ENCODE measurements at places on chromosomes 3 and 15. TPM values are rescaled to one million over a fixed set of nuclear protein-coding genes. Genes with fewer than 3 reads are reported as not detected.

- DNase-seq = no peak
- H3K27ac ChIP-seq = no peak overlapping the region
- no peak overlapping the region for H3K4me3 ChIP-seq
- H3K27me3 ChIP-seq = no peaks in the 10 kb centered on the region
- no peaks in the 10 kb centered on the region for H3K4me1 ChIP-seq
These were observed 1421.2 kb downstream of the SI start for GRCh38 chr3:163657088-163657487.

DNA sequence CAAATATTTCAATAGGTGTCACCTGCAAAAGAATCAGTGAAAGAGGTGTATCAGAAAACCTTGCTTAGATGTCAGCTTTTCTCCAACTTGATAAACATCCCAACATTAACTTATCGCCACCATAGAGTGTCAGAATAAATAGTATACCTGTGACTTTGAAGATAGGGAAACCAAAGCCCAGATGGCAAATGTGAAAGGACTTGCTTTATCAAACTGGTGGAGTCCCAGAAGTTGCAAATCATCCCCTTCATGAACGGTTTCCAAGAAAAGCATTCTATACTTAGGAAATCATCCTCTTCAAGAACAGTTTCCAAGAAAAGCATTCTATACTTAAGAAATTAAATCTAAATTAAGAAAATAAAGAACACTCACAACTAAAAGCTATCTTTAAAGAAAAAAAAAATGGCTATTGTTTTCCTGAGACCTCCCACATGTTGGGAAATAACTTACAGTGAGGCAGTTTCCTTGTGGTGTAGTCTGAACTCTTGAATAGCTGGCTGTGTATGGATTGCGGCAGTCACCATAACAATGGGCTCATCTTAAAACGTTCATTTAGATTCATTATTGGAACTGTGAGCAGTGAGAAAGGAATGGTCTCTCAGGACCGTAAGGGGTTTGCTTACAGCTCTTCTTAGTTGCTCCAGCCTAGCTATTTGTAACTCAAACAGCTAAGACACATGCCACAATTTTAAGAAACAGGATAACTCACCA is 56.5 kb downstream of the GHSR start:
- no peak for DNase-seq
- no peaks in the 10 kb centered on the region for H3K36me3 ChIP-seq
- H3K4me3 ChIP-seq = no peak overlapping the region
- H3K27me3 ChIP-seq = no peaks in the 10 kb centered on the region
- H3K4me1 ChIP-seq = no peaks in the 10 kb centered on the region

- H3K36me3 ChIP-seq = no peaks in the 10 kb centered on the region
- H3K4me1 ChIP-seq = no peaks in the 10 kb centered on the region
- DNase-seq = no peak
These were observed 33.8 kb upstream of the GREM1 start for GRCh38 chr15:32683906-32684584.

GRCh38 chr15:29936353-29937049 is 114.2 kb upstream of the TJP1 start:
- H3K4me3 ChIP-seq = no peak overlapping the region
- H3K27ac ChIP-seq = no peak overlapping the region
- no peak for DNase-seq

GRCh38 chr15:36008719-36009118 is 462.8 kb upstream of the DPH6 start:
- no peaks in the 10 kb centered on the region for H3K27me3 ChIP-seq
- no peaks in the 10 kb centered on the region for H3K36me3 ChIP-seq
- no peak overlapping the region for H3K27ac ChIP-seq
- H3K4me3 ChIP-seq = no peak overlapping the region

DNA sequence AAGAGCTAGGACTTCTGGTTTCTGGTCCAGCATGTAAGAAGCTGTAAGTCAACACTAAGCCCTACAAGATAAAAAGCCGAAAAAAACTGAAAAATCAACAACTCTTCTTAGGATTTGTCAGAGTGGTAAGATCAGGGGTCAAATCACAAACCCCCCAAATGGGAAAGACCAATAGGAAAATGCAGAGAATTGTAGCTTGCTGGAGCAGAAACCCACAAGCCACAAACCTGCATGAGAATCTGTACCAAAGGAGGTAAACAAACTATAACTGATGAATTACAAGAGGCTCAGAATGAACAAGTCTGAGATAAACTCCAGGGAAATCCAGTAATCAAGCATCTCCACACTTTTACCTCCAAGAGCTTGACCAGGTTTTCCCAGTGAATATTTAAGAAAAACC is 36.0 kb downstream of the RFX7 start:
- no peak overlapping the region for H3K4me3 ChIP-seq
- H3K27ac ChIP-seq = no peak overlapping the region
- H3K4me1 ChIP-seq = peaks cover 5% of the 10 kb centered on the region
- no peaks in the 10 kb centered on the region for H3K36me3 ChIP-seq
- no peaks in the 10 kb centered on the region for H3K27me3 ChIP-seq

- peak overlapping the region; percentile 94 for H3K27ac ChIP-seq
- no peak for DNase-seq
- peaks cover 30% of the 10 kb centered on the region for H3K36me3 ChIP-seq
- H3K4me3 ChIP-seq = no peak overlapping the region
- H3K27me3 ChIP-seq = no peaks in the 10 kb centered on the region
These were observed 8.8 kb downstream of the TYRO3 start for GRCh38 chr15:41567862-41568261.

DNA sequence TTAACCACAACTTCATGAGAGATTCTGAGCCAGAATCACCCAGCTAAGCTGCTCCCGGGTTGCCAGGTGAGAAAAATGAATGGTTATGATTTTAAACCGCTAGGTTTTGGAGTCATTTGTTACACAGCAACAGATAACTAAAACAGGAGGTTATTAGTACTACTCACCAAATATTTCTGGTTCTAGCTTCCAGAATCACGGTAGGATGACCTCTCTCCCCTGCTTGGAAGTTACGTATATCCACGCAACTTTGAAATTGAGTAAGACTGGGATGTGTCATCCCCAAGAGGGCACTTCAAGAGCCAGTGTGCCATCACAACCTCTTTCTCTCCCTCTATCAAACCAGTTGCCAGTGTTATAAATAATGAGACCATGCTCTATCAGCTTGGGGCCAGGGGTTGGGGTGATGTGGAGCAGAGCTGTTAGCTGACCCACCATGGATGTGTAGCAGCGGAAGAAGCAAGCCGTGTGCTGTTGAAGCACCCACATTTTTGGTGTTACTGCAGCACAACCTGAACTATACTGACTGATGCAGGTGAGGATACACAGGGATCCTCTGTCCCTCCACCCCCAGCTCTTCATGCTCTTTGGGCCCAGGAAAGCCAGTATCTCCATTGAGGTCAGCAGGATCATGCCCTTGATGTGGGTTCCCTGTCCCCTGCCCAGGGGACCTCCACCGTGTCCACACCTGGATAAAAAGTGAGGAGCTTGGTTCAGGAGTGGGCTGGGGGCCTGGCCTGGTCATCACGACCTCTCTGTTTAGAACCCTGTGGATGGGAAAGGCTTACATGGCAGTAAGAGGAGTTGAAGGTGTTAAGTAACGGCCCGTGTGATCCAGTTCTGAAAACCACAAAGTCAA is 19.4 kb upstream of the ALDH1A3 start:
- H3K4me1 ChIP-seq = no peaks in the 10 kb centered on the region
- H3K27ac ChIP-seq = no peak overlapping the region
- no peaks in the 10 kb centered on the region for H3K36me3 ChIP-seq
- no peaks in the 10 kb centered on the region for H3K27me3 ChIP-seq
- no peak overlapping the region for H3K4me3 ChIP-seq
- DNase-seq = no peak

GRCh38 chr15:58748040-58748851 is 1.3 kb downstream of the ADAM10 start:
- DNase-seq = no peak
- H3K4me1 ChIP-seq = no peaks in the 10 kb centered on the region
- H3K27ac ChIP-seq = peak overlapping the region; percentile 92
- H3K36me3 ChIP-seq = no peaks in the 10 kb centered on the region
- peak overlapping the region; percentile 100 for H3K4me3 ChIP-seq

- H3K4me1 ChIP-seq = 0 out of 2 replicates have a peak, but pooled peaks cover 3% of the 10 kb centered on the region
- no peaks in the 10 kb centered on the region for H3K27me3 ChIP-seq
- no peak overlapping the region for H3K4me3 ChIP-seq
- H3K27ac ChIP-seq = no peak overlapping the region
These were observed 49.2 kb upstream of the RYK start for GRCh38 chr3:134299888-134300206.

- no peak overlapping the region for H3K27ac ChIP-seq
- DNase-seq = no peak
- no peaks in the 10 kb centered on the region for H3K36me3 ChIP-seq
- peaks cover 1% of the 10 kb centered on the region for H3K4me1 ChIP-seq
- H3K4me3 ChIP-seq = no peak overlapping the region
These were observed 548.7 kb downstream of the NSUN3 start for GRCh38 chr3:94611596-94611995.

DNA sequence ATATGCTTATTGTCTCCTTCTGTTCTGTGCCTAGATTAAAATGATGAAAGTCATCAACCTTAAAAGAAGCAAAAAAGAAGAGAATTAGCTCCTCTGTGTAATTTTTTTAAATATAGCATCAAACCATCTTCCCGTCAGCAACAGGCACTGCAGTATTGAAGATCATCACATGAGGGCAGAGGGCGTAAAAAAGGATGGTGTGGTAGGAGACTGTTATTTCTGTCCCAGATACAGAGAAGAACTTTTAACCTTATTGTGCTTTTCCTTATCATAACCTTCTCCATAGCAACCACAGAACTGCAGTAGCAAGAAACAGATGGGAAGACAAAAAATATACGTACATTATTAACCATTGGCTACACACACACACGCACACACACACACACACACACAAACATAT is 88.8 kb downstream of the IGSF11 start:
- no peaks in the 10 kb centered on the region for H3K27me3 ChIP-seq
- no peak overlapping the region for H3K4me3 ChIP-seq
- no peak overlapping the region for H3K27ac ChIP-seq

- H3K27ac ChIP-seq = no peak overlapping the region
- DNase-seq = no peak
- H3K4me1 ChIP-seq = no peaks in the 10 kb centered on the region
- no peak overlapping the region for H3K4me3 ChIP-seq
These were observed 879.2 kb downstream of the ROBO1 start for GRCh38 chr3:78888635-78889034.

- no peaks in the 10 kb centered on the region for H3K36me3 ChIP-seq
- no peak for DNase-seq
- no peak overlapping the region for H3K4me3 ChIP-seq
- no peak overlapping the region for H3K27ac ChIP-seq
These were observed 5.3 kb upstream of the CPNE9 start for GRCh38 chr3:9698293-9698692.

GRCh38 chr3:187717572-187717971 is 15.2 kb upstream of the RTP2 start:
- DNase-seq = no peak
- H3K4me1 ChIP-seq = peaks cover 13% of the 10 kb centered on the region
- no peak overlapping the region for H3K4me3 ChIP-seq
- no peaks in the 10 kb centered on the region for H3K27me3 ChIP-seq
- no peaks in the 10 kb centered on the region for H3K36me3 ChIP-seq
- H3K27ac ChIP-seq = no peak overlapping the region

DNA sequence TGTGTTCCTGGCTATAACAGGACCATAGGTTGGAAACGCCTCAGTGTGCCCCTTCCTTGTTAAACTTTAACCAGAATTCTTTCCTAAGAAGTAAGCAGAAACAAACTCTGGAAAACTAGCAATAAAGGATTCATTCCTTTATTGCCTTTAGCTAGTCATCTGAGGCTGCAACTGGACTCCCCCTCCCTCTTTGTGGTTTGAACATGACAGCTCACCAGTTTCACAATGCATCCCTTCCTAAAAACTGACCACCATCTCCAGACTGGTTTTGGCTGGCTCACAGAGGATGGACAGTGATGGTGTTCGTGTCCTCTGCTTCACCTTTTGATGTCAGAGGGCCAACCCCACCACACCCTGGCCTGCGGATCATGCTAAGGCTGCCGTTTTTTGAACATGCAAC is 27.9 kb upstream of the TGFBR2 start:
- H3K27me3 ChIP-seq = no peaks in the 10 kb centered on the region
- peaks cover 3% of the 10 kb centered on the region for H3K4me1 ChIP-seq
- no peak overlapping the region for H3K4me3 ChIP-seq
- DNase-seq = no peak
- no peak overlapping the region for H3K27ac ChIP-seq

DNA sequence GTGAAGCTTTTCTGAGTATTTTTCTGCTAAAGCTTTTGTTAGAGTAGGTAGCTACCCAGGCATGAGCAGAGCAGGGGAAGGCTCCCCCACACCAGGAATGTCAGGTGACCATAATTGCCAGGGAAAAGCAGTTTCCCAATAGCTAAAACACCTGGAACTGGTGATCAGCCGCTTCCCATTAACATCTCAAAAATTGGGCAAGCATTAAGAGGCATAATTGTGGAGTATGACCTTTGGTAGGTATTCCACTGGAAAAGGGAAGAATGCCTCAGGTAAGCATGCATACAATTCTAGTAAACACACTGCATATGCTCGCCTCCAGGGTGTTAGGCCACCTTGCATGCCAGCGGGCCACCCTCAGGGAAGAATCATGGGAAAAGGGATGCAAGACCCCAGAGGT is 84.5 kb downstream of the CCR1 start:
- no peak overlapping the region for H3K27ac ChIP-seq
- H3K36me3 ChIP-seq = no peaks in the 10 kb centered on the region
- no peaks in the 10 kb centered on the region for H3K27me3 ChIP-seq
- no peaks in the 10 kb centered on the region for H3K4me1 ChIP-seq
- DNase-seq = no peak

GRCh38 chr3:32872487-32873382 is 54.9 kb downstream of the TRIM71 start:
- no peaks in the 10 kb centered on the region for H3K27me3 ChIP-seq
- no peak for DNase-seq
- H3K36me3 ChIP-seq = peaks cover 10% of the 10 kb centered on the region
- peaks cover 41% of the 10 kb centered on the region for H3K4me1 ChIP-seq
- H3K4me3 ChIP-seq = no peak overlapping the region
- H3K27ac ChIP-seq = 0 out of 2 replicates have a peak overlapping the region, but pooled peaks have one; percentile 2

- H3K36me3 ChIP-seq = no peaks in the 10 kb centered on the region
- no peaks in the 10 kb centered on the region for H3K27me3 ChIP-seq
- DNase-seq = no peak
- H3K27ac ChIP-seq = no peak overlapping the region
These were observed 3.0 kb upstream of the LPP start for GRCh38 chr3:188150982-188151381.

DNA sequence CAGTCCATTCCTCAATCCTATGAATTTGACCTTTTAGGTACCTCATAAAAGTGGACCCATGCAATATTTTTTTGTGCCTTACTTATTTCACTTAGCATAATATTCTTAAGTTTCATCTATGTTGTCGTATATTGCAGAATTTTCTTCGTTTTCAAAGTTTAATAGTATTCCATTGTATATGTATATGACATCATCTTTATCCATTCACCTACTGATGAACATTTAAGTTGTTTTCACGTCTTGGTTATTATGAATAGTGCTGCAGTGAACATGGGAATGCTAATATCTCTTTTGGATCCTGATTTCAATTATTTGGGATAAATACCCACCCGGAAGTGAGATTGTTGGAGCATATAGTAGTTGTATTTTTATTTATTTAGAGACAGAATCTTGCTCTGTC is 65.1 kb downstream of the AP4E1 start:
- H3K27me3 ChIP-seq = no peaks in the 10 kb centered on the region
- H3K4me3 ChIP-seq = no peak overlapping the region
- no peak for DNase-seq
- no peaks in the 10 kb centered on the region for H3K4me1 ChIP-seq
- peaks cover 10% of the 10 kb centered on the region for H3K36me3 ChIP-seq

The C2CD4B gene
- 0.73 TPM for total RNA-seq

The NEK11 gene
- not detected for total RNA-seq

The GOLGA6A gene
- 3.3 TPM for total RNA-seq

The SENP7 gene
- 7.8 TPM for total RNA-seq

The PARP6 gene
- total RNA-seq = 39.8 TPM

The GOLGA6L4 gene
- 3.6 TPM for total RNA-seq

The IFRD2 gene
- total RNA-seq = 88.8 TPM

The GOLGA8J gene
- total RNA-seq = not detected

The PTX3 gene
- total RNA-seq = 1.4 TPM
